ENCODE measurements at places on chromosomes 6 and 20. TPM values are rescaled to one million over a fixed set of nuclear protein-coding genes. Genes with fewer than 3 reads are reported as not detected.

Gene POM121L2
- total RNA-seq, result not detected

Gene CCN2
- total RNA-seq, result 176 TPM

Gene CDH4
- 2.2 TPM for total RNA-seq

- no peak for DNase-seq
Measured at GRCh38 chr6:26172608-26172968, 85.4 kb downstream of the HFE start.

Gene TBC1D32
- 18.4 TPM for total RNA-seq

Gene PRR18
- not detected for total RNA-seq

- peak; percentile 41 for DNase-seq
Measured at GRCh38 chr6:170224694-170225660, 65.9 kb downstream of the DLL1 start.

Gene RSPO3
- 17.2 TPM for total RNA-seq

Gene TUBB1
- 1.0 TPM for total RNA-seq

GRCh38 chr6:125246566-125246965, 55.2 kb downstream of the HDDC2 start:
- DNase-seq, result no peak

- no peak for DNase-seq
Measured at GRCh38 chr20:3547906-3548305, 77.1 kb downstream of the ATRN start.

Gene ZNF217
- 34.9 TPM for total RNA-seq

- no peak for DNase-seq
Measured at GRCh38 chr6:25006565-25007001, 70.8 kb upstream of the RIPOR2 start.

DNA sequence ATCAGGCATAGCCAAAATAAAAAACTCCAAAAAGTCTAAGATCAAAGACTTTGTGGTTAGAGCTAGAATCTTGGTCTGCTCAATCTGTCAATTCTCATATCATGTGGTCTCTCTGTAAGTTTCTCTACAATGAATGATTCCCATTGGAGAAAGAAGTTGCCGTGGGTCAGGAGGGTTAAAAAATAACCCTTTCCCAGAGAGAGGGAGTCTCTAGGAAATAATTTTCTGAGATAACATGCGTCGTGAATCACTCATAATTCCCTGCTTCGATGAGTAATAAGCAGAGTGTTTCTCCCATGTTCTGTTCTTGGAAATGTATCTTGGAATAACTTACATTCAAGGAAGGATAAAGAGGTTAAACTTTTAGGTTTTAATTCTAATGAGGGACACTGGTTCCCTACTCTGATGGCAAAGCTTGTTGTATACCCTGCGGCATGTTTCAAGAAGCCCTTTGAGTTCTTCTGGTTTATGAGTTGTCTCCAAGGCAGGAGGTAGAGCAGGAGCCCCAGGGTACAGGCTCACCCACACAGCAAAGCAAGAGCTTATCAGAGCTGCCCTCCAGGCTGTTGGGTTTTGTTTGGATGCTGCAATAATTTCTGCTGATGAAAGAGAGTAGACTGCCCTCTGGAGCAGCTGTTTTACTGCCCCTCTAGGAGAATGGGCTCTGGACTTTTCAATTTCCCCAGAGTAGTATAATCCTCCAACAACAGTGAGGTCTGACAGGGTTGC, 599.1 kb downstream of the QKI start:
- DNase-seq, result no peak

Gene STMND1
- total RNA-seq, result 0.27 TPM

- DNase-seq, result no peak
Measured at GRCh38 chr6:167127785-167128531, 5.1 kb downstream of the CCR6 start.

- DNase-seq, result no peak
Measured at GRCh38 chr6:10347561-10348327, 67.1 kb downstream of the TFAP2A start.
